ENCODE measurements at places on chromosomes 13 and 19. TPM values are rescaled to one million over a fixed set of nuclear protein-coding genes. Genes with fewer than 3 reads are reported as not detected.

DNA sequence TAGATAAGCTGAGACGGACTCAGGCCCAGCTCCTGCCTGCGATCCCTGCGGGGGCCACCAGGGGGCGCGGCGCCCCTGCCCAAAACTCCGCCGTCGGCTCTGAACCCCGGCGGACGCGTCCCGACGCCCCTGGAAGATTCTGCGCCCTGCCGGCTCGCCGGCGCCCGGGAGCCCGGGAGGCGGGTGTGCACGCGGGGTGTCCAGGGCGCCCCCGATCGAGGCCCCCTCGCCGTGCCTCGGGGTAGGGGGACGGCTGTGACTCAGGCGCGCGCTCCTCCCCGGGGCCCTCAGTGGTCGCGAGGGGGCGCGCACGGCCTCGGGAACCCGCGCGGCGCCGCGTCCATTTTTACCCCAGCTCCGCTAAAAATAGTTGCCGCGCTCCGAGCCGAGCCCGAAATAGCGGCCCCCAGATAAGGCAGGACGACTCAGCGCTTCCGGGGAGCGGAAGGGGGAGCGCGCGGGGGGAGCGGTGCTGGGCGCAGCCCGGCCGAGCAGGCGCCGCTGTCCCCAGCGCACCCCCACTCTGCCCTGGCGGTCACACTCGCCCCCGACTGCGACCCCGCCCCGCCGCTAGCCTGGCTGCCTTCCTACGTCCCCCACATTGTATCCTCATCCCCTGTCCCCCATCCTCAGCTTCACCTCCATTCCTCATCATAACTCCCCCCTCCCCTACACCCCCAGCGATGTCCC, 16.0 kb upstream of the ERCC1 start:
- DNase-seq: peak; percentile 88

DNA sequence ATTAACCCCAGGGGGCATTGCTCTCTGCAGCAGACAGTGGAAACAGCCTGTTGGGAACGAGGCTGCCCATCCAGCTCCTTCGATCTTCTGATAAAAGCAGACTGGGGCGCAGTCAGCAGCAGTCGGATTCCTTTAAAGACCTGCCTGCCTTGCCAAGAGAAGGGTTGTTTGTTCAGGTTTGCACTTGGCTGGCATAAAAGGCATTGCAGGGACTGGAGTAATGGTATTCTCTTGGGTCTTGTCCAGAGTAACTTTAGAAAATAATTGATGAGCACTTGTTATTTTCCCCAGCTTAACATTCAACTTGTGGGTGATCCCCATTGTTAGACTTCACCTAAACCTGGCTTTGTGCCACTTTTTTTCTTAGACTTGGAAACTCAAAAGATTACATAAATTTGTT, 67.3 kb upstream of the SLC10A2 start:
- DNase-seq: no peak

- peak; percentile 29 for DNase-seq
Observed at GRCh38 chr19:29315556-29316190, 102.7 kb upstream of the UQCRFS1 start.

- DNase-seq: no peak
Observed at GRCh38 chr19:45423033-45423588, 606 bp downstream of the ERCC1 start.

The ZNF540 gene
- total RNA-seq: 0.40 TPM

- no peak for DNase-seq
Observed at GRCh38 chr13:85412448-85412847, 386.8 kb downstream of the SLITRK6 start.

- no peak for DNase-seq
Observed at GRCh38 chr13:34349091-34349722, 531.3 kb downstream of the RFC3 start.

DNA sequence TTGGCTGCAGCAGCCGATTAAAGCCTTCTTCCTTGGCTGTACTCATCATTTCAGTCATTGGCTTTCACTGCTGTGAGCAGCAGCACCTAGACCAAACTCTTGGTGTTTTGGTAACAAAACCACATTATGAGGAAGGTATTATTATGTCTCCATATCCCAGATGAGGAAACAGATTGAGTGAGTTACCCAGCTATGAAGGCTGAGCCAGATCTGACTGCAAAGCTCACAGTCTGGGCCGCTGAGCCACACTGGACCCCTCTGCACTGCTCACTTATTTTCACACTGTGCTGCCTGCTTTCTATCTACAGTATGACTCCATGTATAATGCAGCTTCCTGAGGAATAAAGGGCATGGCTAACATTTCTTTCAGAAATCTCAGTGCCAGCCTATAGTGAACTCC, 24.5 kb downstream of the CRYL1 start:
- no peak for DNase-seq

- DNase-seq: no peak
Observed at GRCh38 chr13:49225223-49226042, 5.3 kb downstream of the MLNR start.

The PRODH2 gene
- total RNA-seq: not detected

- no peak for DNase-seq
Observed at GRCh38 chr13:31063772-31064171, 97.9 kb downstream of the HSPH1 start.

DNA sequence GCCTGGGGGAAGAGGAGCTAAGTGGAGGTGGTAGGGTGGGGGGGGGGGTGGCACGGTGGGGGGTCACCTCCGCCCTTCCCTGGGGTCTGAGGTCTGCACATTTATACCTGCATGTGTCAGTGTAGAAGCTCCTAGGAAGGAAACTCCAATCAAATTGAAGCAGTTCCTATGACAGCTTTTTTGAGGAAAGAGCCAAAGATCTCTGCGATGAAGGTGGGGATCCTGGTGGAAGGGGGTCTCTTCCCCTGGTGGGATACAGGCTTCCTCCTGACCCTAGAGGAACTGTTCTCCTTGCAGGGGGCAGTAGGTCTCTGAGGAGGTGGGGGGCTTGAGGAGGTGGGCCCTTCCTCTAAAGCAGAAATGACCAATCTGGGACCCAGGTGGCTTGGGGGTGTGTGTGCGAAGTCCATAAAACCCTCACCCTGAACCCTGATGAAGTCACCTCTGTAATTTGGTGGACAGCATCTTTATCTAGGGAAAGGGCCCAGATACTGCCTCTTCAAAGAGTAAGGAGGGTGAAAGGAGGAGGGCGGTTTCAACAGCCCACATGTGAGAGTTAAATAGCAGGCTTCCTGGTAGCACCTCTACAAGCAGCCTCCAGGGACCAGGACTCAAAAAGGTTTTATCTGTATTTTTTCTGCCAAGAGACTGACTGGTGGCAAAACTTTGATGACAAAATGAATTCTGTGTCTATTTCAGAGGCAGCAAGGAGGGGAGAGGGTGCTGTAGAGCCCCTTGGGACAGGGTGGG, 12.9 kb downstream of the RANBP3 start:
- DNase-seq: no peak

- no peak for DNase-seq
Observed at GRCh38 chr19:54282686-54283470, 2.0 kb upstream of the LILRB2 start.

GRCh38 chr13:36820222-36820621, 1.2 kb downstream of the RFXAP start:
- no peak for DNase-seq

DNA sequence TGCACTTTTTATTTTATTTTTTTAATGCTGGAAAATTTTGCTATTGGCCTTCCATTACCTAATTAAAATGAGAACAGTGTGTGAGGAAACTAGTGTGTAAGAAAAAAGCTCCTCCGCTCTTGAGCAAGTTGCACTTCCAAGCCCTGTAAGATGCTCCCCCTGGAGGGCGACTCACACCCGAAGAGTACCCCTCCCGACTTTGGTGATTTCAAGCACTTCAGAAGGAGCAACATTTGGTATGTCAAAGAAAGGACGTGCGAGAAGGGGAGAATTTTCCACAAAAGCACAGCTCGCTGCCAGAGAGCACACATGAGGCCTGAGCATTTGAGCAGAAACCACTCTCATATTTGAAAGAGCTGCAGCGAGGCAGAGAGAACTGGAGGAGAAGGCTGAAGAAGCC, 504.4 kb downstream of the FGF9 start:
- no peak for DNase-seq

DNA sequence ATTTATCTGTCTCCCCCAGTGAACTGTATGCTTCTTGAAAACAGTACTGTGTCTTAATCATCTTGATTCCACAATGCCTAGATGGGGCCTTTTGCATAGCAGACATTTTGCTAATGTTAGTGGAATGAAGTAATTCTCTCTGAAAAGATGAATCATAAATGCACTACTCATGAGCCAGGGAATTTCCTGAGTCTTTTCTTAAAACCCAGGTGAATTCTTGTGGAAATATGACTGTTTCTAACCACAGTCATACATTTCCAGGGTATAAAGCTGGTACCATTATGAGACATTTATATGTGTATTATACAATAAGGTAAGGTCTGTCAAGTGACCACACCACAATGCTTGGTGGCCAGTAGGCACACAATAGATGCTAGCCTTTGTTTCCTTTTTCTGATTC, 5.5 kb upstream of the KCTD4 start:
- DNase-seq: no peak

The ZNF302 gene
- 50.9 TPM for total RNA-seq

The ERFL gene
- total RNA-seq: 0.65 TPM

DNA sequence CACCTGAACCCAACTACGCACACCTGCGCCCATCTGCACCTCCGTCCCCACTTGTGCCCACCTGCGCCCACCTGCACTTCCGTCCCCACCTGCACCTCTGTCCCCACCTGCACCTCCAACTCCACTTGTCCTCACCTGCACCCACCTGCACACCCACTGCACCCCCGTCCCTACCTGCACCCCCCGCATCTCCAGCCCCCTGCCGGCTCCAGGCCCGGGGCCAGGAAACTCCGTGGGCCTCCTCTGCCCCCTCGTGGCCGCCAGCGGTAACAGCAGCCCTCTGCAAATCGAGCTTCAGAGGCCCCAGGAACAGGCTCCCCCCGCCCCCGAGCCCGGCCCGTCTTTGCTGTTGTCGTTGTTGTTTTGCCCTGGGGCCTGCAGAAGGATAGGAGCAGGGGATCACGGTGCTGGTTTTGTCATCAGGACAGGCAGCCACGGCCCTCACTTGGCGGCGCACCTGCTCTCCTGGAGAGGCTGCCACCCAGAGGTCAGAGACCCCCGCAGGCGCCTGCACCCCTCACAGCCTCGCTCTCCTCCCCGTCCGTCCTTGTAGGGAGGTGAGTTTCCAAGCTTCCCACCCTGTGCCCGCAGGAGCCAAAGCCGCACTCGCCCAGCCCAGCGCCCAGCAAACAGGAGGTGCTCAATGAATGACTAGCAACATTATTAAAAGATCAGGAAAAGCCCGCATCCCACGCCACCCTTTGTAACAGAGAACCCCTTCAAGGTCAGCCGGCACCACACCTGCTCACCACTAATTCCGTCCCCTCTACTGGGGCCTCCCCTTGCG, 65.4 kb downstream of the GNG7 start:
- peak; percentile 76 for DNase-seq

Measured in neural progenitor cell (in vitro differentiated cells).